ENCODE measurements at places on chromosomes 3 and 15. TPM values are rescaled to one million over a fixed set of nuclear protein-coding genes. Genes with fewer than 3 reads are reported as not detected.

DNA sequence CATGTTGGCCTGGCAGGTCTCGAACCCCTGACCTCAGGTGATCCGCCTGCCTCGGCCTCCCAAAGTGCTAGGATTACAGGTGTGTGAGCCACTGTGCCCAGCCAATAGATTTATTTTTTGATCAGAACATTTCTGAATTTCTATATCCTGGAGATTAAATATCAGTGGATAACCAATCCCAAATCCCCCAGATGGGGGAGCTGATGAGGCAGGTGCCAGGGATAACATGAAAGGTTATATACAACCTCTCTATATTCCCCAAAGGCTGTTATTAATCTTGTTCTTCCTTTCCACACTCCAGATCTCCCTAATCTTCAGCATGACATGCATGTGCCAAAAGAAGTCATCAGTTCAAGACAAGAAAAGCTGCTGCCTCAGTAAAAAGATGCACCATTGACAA lies 112.3 kb downstream of the WDR76 start:
- DNase-seq = peak; percentile 40

DNA sequence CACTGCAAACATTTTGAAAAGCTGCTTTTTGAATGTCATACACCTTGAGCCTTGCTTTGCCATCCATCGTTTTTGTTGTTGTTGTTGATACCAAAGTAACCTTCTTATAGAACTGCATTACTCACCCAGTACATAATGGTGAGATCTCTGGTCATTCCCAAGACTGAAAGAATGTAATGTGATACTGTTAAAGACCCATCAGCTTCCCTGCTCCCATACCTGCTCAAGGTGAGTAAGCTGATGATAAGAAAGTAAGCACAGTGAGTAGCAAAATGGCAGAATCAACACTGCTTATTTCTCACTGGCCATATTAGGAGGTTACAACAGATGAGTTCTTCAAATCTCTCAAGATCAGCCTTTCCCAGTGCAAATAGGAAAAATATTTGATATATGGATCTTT lies 89.8 kb downstream of the CADPS start:
- DNase-seq = no peak

DNA sequence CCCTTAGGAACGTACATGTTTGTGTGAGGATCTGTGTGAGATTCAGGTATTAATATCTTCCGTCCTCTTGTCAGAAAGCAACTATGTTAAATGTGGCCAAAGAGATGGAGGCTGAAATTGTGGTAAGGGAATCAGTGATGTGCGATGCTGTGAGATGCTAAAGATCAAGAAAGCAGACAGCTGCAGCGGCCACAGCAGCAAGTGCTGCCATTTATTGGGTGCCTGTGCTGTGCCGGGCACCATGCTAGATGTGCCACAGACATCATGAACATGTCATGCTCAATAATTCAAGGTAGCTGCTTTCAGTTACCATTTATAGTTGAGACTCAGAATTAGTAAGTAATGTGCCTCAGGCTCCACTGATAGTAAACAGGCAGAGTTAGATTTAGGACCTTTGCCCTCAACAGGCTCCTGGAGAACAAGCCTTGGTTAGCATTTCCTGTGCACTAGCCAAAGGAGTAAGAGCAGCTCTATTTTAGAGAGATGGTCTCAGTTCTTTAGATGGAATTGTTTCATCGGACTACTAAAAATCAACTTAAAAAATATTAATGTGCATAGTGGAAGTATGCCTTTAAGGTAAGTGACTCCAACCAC lies 24.9 kb downstream of the LARS2 start:
- peak; percentile 12 for DNase-seq

- no peak for DNase-seq
Measured at GRCh38 chr3:151265166-151265565, 13.2 kb downstream of the P2RY14 start.

DNA sequence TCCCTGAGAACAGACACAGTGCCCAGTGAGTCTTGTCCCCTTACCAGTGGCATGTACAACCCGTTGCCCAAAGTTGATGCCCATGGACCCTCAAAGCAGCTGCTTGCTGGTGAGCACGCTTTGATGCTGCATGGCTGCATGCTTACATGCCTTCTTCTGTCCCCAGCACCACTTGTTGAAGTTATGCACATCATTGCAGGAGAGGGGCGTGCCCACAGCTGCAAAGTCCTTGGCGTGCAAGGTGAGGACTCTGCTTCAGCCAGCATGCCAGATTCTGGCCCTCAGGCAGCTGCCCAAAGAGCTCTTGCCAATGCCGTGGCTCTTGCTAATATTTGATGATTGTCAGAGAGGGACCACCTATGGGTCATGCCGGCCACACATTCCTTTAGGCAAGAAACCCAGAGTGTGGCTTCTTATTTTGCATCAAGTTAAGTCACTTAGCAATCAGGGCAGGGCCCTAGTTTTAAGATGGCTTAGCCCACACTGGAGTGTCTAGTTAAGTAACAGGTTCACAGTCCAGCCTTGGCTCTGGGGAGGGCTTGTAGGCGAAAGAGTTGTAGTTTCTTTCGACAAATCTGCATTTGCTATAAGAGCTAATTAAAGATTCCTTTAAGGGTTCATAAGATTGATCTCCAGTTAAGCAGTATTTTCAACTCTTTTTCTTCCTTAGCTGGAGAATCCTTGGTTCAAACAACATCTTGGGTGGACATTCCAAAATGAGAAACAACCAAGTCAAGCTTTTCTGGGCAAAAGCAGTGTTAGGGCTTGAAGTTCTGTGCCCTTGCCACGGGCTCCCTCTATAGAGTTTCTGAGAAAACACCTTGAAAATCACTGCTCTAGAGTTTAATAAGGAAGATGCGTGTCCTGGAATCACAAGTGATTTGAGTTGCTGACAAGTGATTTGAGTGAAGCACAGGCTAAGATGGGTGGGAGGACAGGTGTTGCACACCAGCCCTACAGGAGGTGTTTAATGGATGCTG lies 128.6 kb downstream of the SLCO3A1 start:
- DNase-seq = no peak

DNA sequence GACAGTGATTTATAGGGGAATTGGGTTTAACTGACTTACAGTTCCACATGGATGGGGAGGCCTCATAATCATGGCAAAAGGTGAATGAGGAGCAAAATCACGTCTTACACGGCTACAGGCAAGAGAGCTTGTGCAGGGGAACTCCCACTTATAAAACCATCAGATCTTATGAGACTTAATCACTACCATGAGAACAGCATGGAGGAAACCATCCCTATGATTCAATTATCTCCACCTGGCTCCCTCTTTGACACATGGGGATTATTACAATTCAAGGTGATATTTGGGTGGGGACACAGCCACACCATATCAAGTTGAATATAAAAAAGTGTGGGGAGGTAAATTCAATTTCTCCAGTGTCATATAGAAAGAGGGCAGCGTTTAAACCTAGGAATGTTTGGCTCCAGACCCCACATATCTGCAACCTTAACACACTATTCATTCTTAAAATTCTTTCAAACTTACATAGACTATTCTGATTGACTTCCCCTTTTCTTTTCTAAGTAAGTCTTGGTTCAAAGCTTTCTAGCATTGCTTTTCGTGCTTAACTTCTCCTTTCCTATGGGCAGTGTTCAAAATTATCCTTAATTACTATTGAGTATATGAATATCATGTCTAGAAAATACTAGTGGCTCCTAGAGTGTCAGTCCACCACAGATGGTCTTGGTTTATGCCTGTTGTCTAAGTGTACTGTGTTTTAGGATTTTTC lies 446.7 kb upstream of the GBE1 start:
- no peak for DNase-seq

GRCh38 chr15:69748576-69749185 lies 296.1 kb downstream of the RPLP1 start:
- no peak for DNase-seq

- no peak for DNase-seq
Measured at GRCh38 chr3:38154625-38155255, 10.6 kb upstream of the OXSR1 start.

GRCh38 chr3:44355362-44356033 lies 16.9 kb downstream of the TCAIM start:
- no peak for DNase-seq

DNA sequence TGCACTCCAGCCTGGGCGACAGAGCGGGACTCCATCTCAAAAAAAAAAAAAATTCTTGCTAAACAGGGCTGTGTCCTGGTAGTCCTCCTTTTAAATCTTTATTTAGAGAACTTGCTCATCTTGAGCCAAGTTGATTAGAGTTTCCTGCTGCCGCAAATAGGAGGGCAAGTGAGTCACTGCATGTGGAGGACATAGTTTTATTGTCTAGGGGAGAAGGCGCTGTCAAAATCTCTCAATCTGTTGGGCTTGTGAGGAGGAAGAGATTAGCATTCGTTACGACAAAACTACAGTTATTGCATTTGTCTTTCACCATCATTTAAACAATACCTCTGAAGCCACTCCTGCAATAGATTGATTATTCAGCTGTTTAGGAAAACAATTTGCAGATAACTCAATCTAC lies 11.5 kb downstream of the MUC4 start:
- DNase-seq = no peak

DNA sequence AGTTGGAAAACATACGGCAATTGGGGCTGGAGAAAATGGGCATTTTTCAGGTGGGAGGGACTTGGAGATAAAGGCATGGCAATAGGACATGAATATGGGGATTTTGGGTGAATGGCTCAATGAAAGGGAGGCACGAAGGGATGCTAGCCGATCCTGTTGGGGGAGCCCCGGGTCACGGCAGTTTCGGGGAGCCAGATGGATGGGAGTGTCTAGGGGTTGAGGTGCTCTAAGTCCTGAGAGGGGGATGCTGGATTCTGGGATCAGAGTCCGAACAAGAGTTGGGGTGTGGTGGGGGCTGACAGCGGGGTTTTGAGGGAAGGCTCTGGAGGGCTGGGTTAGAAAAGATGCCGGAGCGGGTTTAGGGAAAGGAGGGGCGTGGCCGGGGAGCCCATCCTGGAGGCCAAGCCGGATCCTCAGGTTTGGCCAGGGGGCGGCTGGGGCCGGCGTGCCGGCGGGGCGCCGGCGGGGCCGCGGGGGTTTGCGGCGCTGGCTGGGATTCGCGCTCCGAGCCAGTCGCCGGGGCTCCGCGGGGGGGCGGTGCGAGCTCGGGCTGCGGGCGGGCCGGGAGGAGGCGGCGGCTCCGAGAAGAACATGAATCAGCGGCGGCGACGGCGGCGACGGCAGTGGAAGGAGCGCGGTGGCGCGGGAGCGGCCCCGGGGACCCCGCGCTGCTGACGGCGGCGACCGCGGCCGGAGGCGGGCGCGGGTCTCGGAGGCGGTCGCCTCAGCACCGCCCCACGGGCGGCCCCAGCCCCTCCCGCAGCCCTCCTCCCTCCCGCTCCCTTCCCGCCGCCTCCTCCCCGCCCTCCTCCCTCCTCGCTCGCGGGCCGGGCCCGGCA lies at the start of gene TYRO3:
Gene TYRO3, plus strand, starts transcription at position 813 of the 839 bp plus-strand sequence. CDS start 46 bp downstream, outside the sequence.
- peak; percentile 57 for DNase-seq

DNA sequence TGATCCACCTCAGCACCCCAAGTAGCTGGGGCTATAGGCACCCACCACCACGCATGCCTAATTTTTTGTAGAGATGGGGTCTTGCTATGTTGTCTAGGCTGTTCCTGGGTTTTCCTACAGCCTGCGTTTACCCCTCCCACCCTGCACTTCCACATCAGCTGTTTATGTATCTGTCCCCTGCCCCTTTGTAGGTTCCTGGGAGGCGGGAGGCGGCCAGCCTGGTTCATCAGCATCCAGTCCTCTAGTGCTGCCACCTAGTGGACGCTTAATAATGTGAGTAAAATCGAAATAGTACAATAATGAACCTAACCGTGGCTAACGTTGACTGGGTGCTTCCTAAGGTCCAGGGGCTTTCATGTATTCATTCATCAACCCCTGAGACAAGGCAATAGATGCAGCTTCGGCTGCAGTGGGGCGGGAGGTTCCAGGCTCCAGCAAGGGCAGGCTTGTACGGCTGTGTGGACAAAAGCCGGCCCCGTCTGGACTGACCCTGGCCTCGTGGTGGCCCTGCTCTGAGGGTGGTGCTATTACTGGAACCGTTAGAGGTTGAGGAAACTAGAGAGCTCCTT lies 1.2 kb upstream of the LCTL start:
- DNase-seq = peak; percentile 55

GRCh38 chr3:143613226-143613625 lies 235.0 kb downstream of the SLC9A9 start:
- DNase-seq = no peak

The HYAL1 gene
- total RNA-seq = 4.6 TPM

The KCNAB1 gene
- total RNA-seq = under 0.01 TPM

The TRPM1 gene
- under 0.01 TPM for total RNA-seq

The GOLGA8H gene
- 0.63 TPM for total RNA-seq

The FMN1 gene
- under 0.01 TPM for total RNA-seq

The LTF gene
- 0.13 TPM for total RNA-seq
